Muscle of back (tissue), 13 donors: ENCODE measurements at places on chromosomes 11 and 22.
A peak's percentile ranks its signal among the peaks of the same experiment; 100 is the strongest.

DNA sequence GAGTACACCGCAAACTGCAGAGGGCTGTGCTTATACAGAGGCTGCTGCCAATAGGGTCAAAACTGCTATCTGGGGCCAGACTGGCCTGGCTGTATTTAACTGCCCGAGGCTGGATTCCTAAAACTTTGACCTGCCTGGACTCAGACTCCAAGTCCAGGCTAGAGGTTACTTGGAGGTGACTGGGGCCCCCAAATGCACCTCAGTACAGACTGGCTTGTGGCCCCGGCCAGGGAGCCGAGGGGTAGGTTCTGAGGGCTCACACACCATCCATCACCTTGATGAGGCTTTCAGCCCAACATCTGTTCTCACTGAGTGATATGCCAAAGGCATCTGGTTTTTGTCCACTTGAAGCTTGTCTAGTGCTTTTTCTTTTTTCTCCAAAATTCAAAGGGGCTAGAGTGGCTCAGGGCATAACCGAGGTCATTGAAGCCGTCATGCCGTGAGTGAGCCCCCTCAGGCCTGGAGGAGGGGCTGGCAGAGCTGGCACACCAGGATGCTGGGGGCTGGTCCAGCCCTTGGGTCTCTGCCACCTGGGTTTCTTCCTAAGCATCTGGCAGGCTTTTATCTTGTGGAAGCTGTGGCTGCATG, 52.4 kb upstream of the TTLL12 start:
- no peak for DNase-seq

GRCh38 chr22:27628891-27629631, 172.5 kb downstream of the MN1 start:
- DNase-seq: no peak

DNA sequence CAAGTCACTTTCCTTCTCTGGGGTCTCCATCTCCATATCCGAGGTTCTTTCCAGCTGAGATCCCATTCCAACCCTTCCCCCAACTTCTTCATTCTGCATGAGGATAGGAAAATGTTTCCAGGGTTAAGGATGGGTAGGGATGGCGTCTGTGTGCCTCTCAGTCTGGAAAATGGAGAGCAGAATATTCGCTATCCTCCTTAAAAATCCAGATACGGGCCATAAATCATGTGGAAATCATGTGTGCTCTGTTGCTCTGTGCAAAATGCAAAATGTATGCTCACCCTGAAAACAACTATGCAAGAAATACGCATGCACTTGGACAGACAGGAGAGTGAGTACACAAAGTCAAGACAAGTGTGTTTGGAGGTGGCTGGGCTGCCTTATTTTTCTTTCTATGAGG, 3.2 kb downstream of the CREB3L1 start:
- DNase-seq: peak; percentile 55

GRCh38 chr22:19518635-19519034, 5.6 kb downstream of the CLDN5 start:
- no peak for DNase-seq

GRCh38 chr11:69402251-69402887, 79.1 kb upstream of the LINC01488 start:
- no peak for DNase-seq

DNA sequence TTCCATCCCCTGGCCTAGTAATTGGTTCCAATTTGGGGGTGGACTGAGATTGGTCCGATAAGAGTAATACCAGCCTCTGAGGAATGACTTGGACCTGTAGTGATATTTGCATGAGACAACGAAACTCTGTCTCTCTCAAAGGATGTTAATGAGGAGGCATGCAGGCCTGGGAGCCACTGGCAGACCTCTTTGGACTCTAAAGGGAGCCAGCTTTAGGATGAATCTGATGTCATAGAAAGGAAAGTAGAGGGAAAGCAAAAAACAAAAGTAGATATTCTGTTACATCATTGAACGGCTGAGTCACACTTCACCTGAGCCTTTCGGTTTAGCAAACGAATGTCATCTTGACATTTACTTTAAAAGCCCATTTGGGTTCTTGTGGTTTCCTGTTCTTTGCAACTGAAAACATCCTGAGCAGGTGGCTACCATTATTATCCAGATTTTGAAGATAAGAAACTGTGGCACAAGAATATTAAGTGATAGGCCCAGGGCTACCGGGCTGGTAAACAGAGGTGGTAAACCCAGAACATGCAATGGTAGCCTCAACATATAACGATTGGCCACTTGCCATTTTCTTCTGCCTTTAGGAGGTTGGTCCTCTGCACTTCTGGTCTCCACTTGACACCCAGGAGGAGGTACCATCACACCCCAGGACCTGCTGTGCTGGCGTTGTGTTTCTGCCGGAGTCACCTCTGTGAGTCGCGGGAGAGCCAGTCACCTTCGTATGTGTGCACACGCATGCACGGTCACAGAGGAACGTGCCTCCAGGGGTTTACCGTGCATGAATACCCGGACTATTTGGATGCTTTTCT, 42.7 kb downstream of the RTL6 start:
- no peak for DNase-seq

- DNase-seq: peak; percentile 59
Observed at GRCh38 chr11:107563702-107564101, 1.8 kb downstream of the ALKBH8 start.

DNA sequence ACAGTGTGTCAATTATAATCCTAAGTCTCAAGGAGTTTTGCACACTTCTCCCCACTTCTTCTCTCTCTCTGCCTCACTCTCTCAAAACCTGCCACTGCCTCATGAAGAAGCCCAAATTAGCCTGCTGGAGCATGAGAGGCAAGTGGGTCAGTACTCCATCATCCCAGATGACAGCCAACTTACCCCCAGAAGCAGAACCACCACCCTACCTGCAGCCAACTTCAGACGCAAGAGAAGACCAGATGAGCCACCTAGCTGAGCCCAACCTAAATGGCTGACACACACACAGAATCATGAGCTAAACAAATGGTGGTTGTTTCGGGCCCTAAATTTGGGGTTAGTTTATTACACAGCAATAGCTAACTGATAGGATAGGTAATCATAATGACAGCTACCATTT, 61.2 kb downstream of the CD82 start:
- peak; percentile 1 for DNase-seq

DNA sequence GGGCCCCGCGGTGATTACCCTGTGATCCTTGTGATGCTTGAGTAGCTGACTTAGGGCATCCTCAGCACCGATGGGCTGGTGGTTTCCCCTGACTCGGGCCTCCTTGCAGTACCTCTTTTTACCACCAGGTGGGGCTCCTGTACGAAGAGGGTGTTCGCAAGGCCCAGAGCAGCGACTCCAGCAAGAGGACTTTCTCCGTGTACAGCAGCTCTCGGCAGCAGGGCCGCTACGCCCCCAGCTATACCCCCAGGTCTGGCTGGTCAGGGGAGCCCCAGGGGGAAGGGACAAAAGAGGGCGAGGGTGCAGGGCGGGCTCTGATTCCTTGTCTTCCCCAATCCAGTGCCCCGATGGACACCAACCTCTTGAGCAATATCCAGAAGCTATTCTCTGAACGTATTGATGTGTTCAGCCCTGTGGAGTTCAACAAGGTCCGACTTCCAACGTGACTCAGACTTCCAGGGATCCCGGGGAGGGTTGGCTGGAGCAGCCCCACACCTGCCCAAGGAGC, 1.3 kb upstream of the TM7SF2 start:
- DNase-seq: peak; percentile 88

- DNase-seq: peak; percentile 44
Observed at GRCh38 chr11:62547691-62548281, 1.2 kb upstream of the AHNAK start.

DNA sequence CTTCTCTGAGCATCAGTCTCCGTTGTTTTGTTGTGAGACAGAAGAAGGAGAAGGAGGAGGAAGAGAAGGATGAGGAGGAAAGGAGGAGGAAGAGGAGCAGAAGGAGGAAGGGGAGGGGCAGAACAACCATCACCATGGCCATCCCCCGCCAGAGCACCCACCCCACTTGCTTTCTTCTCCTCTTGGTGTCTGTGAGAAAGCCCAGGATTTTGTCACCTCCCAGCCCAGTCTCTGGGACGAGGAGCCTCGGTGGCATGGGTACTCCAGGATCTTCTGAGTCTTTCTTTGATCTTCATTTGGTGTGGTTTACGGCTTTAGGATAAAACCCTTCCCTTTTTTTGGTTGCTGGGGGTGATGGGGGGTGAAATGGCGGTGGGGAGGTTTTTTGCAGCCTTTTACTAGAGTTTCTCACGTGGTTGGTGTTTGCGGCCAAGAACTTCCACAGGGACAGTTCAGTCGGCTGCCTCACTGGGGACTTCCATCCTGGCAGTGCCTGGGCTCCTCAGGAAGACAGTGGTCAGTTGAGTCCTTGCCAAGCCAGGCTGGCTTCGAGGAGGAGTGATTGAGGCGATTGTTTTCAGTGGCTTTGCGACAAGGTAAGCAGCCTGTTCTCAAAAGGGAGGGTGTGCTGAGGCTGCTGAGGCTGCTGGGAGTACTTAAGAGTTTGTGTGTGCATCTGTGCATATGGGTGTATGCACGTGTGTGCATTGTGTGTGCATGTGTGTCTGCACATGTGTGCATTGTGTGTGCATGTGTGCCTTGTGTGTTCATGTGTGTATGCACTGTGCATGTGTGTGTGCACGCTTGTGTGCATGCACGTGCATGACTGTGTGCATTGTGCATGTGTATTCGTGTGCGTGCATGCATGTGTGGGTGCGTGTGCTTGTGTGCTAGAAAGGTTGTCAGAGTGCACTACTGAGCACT, 567.5 kb downstream of the TBC1D22A start:
- no peak for DNase-seq

DNA sequence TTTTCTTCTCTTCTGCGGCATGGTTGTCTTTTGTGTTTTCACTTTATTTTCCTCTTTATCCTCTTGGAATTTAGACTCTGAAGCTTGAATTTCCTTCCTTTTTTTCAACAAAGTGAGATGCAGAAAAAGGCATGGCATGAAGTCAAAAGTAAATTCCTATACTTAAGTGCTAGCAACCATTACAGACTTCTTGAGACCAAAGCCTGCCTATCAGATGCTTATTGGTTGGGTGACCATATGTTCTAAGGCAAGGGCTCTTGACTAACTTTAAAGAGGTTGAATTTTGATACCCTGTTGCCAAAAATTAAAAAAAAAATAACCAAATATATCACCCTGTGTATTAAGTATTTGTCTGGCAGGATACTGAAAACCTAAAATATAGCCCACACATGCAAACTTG, 237.4 kb downstream of the TMEM135 start:
- no peak for DNase-seq

DNA sequence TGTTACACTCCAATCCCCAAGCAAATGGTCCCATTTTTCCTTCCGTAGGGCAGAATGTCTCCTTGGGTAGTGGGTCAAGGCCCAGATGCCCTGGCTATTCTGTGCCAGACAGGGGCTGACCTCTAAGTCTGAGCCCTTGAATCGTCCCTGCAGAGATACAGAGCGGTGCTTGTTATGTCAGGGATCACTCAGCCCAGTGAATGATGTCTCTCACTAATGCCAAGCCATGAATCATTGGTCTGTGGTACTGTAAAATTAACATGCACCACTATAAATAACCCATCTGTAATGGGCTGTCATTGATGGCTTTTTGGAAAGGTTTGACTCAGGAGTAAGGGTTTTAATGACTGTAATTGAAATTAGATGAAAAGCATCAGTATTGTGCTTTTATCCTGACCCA, 35.3 kb upstream of the KIRREL3 start:
- no peak for DNase-seq

GRCh38 chr11:16127732-16128131, 228.6 kb downstream of the SOX6 start:
- no peak for DNase-seq

DNA sequence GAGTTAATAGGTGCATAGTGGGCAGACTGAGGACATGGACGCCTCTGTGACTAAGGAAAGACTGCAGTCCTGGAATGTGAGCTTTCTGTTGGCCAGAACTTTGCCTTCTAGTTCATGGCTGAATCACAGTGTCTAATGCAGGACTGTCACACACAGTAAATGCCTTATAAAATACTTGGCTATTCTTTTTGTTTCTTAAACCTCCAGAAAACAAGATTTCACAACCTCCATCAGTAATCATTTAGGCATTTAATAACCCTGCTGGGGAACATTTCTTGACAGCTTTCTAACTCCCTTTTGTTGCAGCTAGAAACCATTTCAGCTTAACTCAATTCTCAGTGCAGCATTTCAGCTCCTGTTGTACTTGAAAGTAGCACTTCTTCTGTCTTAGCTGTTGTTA, 335.8 kb upstream of the DDI1 start:
- DNase-seq: peak; percentile 40

- no peak for DNase-seq
Observed at GRCh38 chr11:115652094-115652493, 147.9 kb upstream of the CADM1 start.

GRCh38 chr11:126886085-126886484, 114.5 kb downstream of the KIRREL3 start:
- no peak for DNase-seq

GRCh38 chr11:1481483-1481825, 5.1 kb downstream of the MOB2 start:
- no peak for DNase-seq

DNA sequence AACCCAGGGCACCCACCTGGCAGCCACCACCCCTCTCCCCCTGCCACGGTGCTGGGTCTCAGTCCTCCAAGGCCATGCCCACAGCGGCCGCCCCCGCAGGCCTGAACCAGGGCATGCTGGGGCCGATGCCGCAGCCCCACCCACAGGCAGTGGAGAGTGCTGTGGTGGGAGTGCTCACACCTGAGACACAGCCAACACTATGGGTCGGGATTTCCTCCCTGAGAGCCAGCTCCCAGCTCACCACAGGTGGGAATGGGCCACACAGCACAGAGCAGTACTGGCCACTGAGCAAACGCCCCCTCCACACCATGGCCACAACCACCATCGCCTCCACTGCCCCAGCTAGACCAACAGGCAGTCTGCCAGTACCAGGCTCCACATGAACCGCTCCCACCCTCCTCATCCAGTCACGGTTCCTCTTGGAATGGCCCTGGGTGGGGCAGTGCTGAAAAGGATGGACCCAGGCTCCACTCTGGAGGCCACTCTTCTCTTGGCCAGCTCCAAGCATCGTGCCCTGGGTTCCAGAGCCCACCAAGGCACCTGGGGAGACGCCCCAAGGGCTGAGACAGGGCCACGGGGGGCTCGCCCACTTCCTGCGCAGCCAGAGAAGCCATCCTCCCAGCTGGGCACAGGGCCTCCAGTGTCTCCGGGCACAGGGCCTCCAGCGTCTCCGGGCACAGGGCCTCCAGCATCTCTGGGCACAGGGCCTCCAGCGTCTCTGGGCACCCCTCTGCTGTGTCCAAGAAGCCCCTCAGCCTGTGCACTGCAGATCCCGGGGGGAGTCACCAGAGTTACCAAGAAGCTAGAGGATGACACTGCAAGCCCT, 14.2 kb downstream of the MOB2 start:
- no peak for DNase-seq

DNA sequence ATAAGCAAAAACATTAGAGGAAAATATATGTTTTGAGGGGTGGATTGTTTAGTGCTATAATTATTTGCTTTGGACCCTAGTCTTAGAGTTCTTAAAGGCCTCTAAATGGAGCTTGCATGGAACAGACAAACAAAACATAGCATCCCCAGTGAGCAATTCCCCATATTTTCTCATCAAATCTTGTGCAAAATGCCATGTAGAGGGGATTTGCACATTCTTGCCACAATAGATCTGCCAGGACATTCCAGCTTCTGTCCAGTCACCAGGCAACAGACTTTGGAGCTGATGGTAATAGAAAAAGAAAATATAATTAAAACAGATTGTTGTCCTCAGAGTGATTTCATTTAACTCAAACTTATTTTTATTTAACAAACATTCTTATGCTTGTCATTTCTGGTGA, 360.3 kb upstream of the PDGFD start:
- DNase-seq: no peak

- DNase-seq: no peak
Observed at GRCh38 chr11:12195768-12196167, 85.4 kb downstream of the MICAL2 start.
